ENCODE measurements at places on chromosomes 5 and 9. TPM values are rescaled to one million over a fixed set of nuclear protein-coding genes. Genes with fewer than 3 reads are reported as not detected.

Gene GLDC
- 0.94 TPM for total RNA-seq

Gene CLIC3
- 8.7 TPM for total RNA-seq

Gene FOXD4L6
- total RNA-seq: not detected

Gene PCDHGB6
- 0.61 TPM for total RNA-seq

Gene TRIM14
- 15.5 TPM for total RNA-seq

Gene MYMK
- total RNA-seq: not detected

Gene SUSD3
- total RNA-seq: 3.1 TPM

Gene NR5A1
- not detected for total RNA-seq

Gene NIPAL4
- total RNA-seq: 30.4 TPM

Gene FCN2
- not detected for total RNA-seq

Gene CD72
- 0.11 TPM for total RNA-seq
